Erythroblast (primary cell): ENCODE measurements at places on chromosomes 4 and X.

GRCh38 chrX:24426921-24427746 lies 38.0 kb upstream of the PDK3 start:
- no peak for DNase-seq

DNA sequence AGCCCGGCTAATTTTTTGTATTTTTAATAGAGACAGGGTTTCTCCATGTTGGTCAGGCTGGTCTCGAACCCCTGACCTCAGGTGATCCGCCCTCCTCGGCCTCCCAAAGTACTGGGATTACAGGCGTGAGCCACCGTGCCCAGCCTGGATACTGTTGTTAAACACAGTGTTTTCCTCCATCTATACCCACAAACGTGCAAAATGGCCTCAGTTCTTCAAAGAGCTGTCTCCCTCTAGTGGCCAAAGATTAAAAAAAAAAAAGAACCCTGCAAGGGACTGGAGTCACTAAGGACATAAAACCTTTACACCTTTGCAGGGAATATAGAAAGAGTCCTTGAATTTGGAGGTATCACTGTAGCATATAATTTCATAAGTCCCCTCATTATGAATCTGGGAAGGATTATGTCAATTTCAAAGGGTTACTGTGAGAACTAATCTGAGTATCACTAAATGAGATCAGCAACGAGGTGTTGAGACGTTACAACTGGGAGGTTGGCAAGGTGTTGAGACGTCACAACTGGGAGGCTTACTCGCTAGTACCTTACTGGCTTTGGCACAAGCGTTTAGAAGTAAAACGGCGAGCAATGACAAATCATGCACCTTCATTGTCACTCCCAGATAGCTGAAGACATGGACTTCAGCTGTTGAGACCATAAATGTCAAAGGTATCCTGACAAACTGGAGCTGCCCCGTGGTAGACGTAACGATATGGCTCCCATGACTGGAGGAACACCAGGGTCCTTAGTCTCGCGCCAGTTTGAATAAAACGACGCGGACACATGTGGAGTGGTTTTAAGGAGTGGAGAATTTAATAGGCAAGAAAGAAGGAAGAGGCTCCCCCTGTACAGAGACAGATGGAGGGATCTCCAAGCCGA lies 33.4 kb upstream of the ENPP6 start:
- peak; percentile 69 for DNase-seq

GRCh38 chr4:150960818-150961217 lies 54.3 kb downstream of the LRBA start:
- peak; percentile 80 for DNase-seq

GRCh38 chrX:124401696-124402095 lies 55.3 kb downstream of the SH2D1A start:
- DNase-seq: no peak

GRCh38 chr4:42519803-42520417 lies 122.6 kb downstream of the SHISA3 start:
- peak; percentile 58 for DNase-seq
